Muscle of arm (tissue), 14 donors: ENCODE measurements at places on chromosomes 7 and 10. TPM values are rescaled to one million over a fixed set of nuclear protein-coding genes. Genes with fewer than 3 reads are reported as not detected.

DNA sequence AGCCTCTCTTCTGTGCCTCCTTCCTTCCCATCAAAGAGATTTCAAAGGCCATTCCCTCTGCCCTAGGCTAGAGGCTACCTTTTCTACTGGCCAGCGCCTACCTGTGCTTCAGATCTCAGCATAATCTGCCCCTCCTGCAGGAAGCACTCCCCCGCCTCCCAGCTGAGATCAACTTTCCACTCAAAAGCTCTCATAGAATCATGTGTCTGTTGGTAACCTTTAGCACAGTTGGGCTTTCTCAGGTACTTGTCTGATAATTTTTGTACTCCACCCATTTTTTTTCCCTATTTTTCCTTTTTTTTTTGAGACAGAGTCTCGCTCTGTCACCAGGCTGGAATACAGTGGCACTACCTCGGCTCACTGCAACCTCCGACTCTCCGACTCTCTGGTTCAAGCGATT lies 231.0 kb upstream of the PRSS58 start:
- no peak for DNase-seq

DNA sequence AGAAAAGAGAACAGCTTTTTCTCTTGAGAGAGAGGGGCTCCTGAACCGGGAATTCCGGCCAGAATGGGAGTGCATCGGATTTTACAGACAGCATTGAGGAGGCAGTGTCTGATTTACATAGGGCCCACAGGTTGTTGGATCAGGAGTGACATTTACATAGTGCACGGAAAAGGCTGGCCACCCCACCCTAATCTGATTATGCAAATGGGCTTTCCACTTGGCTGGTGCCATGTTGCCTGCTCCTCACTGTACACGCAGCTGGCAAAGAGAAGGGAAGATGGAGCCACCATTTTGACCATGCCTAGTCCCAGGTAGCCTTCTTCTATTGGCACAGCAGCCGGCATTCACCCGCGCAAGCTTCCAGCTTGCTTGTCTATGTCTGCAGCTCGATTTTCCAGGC lies 77.5 kb upstream of the FAM171A1 start:
- no peak for DNase-seq

DNA sequence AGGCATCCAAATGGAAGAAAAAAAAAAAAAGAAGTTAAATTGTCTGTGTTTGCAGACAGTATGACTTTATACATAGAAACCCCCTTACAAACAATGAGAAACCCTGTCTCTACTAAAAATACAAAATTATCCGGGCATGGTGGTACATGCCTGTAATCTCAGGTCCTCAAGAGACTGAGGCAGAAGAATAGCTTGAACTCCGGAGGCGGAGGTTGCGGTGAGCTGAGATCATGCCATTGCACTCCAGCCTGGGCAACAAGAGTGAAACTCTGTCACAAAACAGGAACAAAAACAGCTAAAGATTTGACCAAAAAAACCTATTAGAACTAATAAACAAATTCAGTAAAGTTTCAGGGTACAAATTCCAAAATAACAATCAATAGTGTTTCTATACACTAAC lies 385.8 kb upstream of the GRM3 start:
- DNase-seq: no peak

PRPS1L1 gene
- not detected for polyA plus RNA-seq

DNA sequence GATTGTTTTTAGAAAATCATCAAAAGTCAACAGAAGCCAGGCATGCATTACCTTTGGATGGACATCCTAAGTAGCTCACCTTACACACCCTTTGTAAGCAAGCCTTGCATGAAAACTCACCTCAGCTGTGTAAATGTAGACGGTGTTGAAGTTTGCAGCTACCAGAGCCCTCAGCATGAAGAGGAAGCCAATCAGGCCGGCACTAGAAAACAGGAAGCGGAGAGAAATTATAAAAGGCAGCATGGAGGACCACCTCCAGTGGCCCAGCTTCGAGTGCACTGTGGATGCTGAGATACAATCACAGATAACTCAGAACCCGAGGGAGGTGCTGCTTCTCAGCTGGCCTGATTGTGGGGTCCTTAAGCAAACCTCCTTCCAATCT lies 75.3 kb downstream of the SVOPL start:
- no peak for DNase-seq

GRCh38 chr7:106736508-106737201 lies 75.7 kb upstream of the CCDC71L start:
- no peak for DNase-seq

- DNase-seq: no peak
Observed at GRCh38 chr7:143148651-143149050, 16.8 kb downstream of the PIP start.

GRCh38 chr7:3459111-3459510 lies 158.1 kb downstream of the SDK1 start:
- DNase-seq: no peak
